ENCODE measurements at places on chromosomes 1 and 21.
A peak's percentile ranks its signal among the peaks of the same experiment; 100 is the strongest.

- no peak for DNase-seq
Observed at GRCh38 chr1:240391660-240392260, 220.2 kb downstream of the GREM2 start.

DNA sequence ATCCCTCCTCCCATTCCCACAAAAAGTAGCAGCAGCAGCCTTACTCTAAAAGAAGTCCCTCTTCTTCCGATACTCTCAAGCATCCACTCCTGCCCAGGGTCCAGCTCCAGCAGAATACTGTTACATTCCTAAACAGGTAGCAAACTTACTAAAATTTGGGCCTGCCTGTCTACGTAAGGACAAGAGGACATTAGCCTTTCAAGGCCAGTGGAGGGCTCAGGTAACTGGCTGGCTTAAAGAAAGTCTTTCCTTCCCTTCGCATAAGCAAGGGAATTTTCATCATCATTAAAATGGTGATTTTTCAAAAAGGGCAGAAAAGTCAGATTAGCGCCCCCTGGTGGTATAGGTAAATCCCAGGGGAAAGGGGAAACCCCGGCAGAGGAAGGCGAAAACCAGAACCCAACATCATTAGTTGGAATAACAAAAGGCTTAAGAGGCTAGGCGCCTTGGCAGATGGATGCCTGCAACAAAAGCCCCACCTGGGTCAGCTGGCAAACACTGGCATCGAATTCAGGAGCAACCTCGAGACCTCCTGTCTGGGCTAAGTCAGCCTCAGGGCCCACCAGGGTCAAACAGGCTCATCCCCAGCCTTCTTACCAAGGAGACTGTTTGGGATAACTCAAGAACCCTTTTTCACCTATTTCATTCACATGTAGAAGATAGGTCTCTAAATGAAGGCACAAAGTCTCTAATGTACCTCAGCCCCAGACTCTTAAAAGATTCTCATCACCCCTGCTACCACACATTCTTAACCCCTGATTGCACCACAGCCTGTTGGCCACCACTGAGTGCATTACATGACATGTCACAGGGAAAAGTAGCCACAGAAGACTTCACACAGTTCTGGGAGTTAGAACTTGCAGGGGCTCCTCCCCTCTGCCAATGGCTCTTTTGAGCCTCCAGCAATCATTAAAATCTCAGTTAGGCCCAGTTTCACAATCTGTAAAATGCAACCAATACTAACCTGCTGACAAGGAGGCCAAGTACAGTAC lies 36.7 kb downstream of the ERI3 start:
- DNase-seq, result peak; percentile 24

DNA sequence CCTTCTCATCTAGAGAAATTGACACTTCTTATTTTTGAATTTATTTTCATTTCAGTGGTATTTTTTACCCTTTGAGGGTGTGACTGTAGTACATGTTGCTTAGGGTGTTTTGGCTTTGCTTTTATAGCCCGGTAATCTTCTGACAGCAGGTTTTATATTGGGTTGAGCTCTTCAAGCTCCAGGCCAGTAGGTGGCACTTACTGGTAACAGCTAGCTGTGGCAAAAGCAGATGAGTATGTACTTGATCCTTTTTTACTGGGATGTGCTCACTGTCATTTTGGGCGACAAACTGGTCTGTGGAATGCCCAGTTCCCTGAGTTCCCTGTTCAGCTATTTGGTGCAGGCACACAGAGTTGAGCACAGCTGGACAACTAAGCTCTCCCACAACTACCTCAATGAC lies 916.2 kb upstream of the B3GALT2 start:
- DNase-seq, result no peak

DNA sequence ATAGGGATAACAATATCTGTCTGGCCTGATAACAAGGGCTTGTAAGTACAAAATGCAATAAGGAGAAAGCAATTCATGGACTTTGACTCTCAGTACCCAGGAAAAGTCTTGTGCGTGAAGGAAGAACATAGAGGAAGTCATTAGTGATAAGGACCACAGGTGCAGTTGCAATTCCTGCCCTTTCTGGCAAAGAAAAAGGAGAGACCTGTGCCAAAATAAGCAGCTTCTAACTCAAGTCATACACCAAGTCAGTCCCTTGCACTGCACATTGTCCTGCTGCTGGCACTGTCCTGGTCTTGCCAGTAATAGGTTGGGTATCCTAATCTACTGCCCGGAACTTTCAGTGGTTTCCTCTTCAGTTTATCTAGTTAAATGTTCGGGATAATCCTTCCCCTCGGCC lies 14.8 kb upstream of the SOD1 start:
- no peak for DNase-seq

DNA sequence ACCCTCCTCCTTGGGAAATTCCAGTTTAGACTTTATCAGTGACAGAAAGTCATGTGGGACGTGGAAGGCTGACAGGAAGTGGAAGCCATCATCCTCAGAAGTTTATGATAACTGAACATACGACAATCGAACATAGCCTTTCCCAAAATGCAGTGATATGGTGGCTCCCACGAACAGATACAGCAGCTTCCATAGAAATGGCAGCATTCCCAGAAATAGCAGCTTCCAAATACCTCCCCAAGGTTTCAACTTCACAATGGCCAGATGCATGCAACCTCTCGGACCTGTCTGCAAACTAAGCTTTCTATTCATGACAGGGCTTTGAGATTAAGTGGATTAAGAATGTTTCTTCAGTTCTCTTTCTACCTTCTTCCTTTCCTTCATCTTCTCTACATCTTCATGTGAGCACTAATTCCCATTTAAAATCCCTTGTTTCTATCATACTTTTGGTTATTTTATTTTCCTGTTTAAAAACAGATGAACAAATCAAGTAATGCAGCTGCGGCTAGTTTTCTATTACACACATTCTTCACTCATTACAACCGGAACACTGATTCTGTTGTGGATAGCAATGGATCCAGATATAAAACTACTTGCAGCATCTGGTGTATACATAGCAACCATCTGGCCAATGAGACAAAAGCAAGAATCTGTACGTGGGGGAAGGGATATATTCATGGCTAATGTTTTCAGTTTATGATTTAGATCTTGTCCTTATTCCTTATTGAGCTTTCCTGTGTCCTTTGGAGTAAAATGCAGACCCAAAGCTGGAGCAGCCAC lies 304.8 kb downstream of the BRINP3 start:
- no peak for DNase-seq

- no peak for DNase-seq
Observed at GRCh38 chr1:221397606-221398005, 344.3 kb downstream of the DUSP10 start.

GRCh38 chr1:63005812-63006211 lies 221.9 kb downstream of the ATG4C start:
- DNase-seq, result no peak

All from central memory CD4-positive, alpha-beta T cell (primary cell).